Heart left ventricle (tissue), 16 donors: ENCODE measurements at places on chromosomes 16 and 17. TPM values are rescaled to one million over a fixed set of nuclear protein-coding genes. Genes with fewer than 3 reads are reported as not detected.

DNA sequence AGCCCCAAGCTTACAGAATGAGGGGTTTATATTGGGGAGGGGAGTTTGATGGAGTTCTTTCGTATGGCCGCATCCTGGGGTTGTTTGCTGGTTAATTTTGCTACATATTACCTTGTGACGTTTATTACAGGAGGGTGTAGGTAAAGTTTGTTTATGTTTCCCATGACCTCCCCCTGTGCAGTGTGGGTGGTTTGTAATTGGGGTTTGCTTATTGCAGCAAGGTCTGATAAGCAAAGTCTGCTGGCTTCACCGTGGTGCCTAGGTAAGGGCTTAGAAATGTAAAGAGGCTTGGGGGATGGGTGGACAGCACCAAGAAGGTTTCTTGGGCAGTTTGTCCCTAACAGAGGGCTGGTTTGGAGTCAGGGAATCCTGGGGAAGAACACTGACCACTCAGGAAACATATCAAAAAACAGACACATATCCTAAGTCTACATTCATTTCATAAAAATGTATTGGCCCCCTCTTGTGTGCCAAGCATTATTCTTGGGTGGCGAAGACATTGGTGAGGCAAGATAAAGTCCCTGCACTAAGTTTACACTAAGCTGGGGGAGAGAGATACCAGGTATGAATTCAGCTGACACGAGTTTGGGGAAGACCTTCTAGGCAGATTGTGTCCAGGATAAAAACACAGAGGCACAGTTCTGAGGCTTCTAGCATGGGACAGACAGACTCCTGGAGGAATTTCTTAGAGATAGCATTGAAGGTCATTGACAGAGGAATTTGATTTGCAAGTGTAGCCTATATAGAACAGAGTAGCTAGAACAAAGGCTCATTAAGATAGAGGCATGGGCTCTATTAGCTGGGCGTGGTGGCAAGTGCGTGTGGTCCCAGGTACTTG lies 9.5 kb downstream of the ZNF764 start:
- no peak for DNase-seq

GRCh38 chr16:84919708-84920107 lies 91.6 kb downstream of the ZDHHC7 start:
- DNase-seq: no peak

DNA sequence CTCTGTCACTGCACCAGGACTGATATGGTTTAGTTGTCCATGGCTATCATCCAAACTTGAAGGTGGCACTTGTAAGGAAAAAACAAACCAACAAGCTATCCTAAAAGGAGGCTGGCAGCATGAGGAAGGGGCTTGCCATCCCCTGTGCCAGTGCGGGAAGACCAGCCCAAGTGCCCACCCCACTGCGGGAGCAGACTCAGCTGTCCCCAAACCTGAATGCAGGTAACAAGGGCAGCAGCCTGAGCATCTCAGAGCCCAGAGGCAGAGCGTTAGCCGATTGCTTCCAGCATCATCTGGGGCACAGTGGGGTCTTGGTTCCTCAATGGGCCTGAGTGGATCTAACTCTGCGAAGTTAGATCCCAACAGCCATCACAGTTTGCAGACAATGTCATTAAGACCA lies 29.2 kb upstream of the C16orf78 start:
- no peak for DNase-seq

DNA sequence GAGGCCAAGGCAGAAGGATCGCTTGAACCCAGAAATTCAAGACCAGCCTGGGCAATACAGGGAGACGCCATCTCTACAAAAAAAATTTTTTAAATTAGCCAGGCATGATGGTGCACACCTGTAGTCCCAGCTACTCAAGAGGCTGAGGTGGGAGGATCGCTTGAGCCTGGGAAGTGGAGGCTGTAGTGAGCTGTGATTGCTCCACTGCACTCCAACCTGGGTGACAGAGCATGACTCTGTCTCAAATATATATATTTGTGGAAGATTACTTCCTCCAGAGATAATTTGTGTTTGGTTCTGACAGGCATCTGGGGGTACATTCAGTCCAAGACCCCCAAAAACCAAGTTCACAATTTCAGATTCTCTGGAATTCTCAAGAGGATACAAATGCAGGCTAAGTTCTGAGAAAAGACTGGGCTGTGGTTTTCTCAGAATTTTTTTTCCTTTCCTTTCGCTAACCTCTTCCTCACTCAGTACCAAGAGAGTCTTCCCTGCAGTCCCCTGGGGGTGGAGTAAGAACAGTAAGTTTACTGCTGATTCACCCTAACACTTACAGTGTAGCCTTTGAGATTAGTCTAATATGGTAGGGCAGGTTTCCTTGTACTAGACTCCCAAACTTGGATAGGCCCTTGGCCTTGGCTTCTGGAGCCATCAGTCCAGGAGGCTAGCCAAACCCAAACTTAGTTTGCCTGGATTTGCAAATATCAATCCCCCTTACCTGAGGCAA lies 15.1 kb downstream of the GSDMB start:
- DNase-seq: no peak

GRCh38 chr16:28569021-28569420 lies 15.3 kb downstream of the SGF29 start:
- no peak for DNase-seq

GRCh38 chr17:5049314-5049841 lies 14.2 kb upstream of the SLC52A1 start:
- DNase-seq: no peak

GRCh38 chr17:75847614-75848522 lies 3.7 kb upstream of the UNC13D start:
- no peak for DNase-seq

DNA sequence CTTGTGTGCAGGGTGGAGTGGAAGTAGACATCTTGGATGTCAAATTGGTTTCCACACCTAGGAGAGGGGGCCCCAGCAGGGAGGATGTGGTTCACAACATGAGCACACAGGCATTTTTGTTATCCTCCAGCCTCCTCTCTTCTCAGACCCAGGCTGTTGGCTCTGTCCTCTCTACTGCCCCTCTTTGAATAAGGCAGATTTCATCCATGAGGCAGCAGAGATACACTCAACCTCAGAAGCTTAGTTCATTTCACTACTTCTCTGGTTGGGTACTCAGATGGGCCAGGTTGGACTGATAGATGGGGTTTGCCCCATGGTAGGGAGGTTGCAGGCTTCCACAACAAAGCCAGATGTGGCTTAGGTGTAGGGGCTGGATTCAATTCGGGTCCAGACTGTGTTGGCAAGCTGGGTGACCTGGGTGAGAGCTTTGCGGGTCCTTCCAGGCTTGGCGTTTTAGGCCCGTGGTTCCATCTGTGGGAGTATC lies 22.2 kb upstream of the NFATC3 start:
- no peak for DNase-seq

DNA sequence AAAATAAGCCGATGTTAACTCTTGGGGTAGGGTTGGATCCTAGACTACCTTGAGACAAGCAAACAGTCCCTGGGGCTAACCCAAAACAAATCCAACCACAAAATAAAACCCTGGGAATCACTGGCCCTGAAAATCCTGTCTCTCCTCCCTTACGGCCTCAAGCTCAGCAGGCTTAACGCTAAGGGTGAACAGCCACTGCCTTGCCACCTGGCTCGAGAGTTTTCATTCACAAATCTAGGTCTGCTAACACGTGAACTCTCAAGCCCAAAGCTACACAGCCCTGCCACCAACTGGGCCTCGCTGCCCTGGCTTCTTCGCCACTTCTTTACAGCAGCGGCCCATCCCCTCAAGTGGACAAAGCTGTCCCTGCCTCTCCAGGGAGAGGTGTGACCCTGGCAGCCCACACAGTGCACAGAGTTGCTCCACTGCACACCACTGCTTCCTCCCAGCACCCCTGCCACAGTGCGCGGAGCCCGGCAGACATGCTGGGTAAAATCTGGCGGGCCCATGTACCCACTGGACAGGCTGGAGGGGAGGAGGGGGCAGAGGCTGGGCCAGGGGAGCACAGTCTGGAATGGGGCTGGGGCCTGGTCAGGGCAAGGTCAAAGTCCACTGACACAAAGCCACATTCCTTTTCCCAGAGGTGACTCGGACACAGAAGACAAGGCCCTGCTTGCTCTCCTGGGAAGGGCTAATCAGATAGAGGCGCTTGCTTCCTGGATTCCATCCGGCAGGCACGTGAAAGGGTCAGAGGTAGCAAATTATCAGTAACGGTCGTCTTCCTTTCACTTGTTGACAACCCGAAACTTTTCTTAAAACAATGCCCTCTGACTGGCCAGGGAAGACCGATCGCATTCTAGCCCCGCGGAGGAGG lies 996 bp downstream of the PCYT2 start:
- DNase-seq: no peak

DNA sequence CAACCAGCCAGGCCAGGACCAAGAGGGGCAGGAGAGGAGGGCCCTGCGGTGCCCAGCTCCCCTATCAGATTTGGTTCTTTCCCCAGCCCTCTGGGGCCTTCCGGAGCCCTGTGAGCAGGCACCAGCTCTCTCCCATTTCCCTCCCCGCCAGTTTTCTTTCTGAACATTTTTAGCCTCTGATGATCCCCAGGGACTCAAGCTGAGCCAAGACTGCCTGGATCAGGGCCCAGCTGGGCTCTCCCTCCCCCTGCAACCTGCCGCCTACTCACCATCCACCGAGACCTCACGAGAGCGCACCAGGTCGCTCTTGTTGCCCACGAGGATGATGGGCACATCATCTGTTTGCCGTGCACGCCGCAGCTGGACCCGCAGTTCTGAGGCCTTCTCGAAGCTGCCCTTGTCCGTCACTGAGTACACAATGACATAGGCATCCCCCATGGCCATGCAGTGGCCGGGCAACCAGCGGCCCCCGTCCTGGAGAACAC lies 2.0 kb downstream of the RRAD start:
- peak; percentile 74 for DNase-seq

DNA sequence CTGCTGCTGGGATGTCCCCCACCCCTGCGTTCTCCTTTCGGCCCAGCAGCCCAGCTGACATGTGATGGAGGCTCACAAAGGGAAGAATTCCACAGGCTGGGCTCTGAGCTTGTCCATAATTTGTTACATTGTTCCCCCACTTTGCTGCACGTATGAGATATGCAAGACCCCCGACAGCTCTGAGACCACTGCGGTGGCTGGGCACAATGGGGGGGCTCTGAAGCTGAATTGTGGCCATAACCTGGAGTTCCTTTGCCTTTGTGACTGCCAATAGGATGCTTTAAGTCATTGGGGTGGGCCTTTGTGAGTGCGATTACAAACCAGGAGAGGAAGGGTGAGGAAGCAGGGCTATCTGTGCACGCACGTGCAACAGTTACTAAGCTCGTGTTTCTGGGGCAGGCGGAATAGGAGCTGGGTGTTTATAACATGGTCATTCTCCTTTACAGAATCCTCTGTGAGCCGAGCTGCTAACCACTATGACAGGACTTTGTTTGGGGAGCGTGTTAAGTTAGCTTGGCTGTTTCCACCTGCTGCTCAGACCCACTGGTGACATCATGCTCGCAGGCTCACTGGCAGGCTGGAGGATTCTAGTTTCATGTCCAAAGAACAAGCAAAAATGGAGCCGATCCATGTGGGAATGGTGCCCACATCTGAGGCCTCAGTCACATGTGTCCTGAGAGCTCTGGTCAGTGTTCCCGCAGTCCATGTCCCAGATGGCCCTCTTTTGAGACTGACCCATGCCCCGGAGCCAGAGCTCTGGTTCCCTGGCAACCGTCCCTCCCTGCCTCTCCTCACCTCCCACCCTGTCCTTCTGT lies 208.3 kb upstream of the SALL1 start:
- DNase-seq: peak; percentile 7

The COL1A1 gene
- total RNA-seq: 51.7 TPM

The TRIM72 gene
- total RNA-seq: 1.7 TPM

The MIF4GD gene
- 17.1 TPM for total RNA-seq

The TP53TG3F gene
- not detected for total RNA-seq
